Activated CD4-positive, alpha-beta memory T cell treated with anti-CD3 and anti-CD28 coated beads for 36 hours (primary cell): ENCODE measurements at places on chromosomes 11 and 22. TPM values are rescaled to one million over a fixed set of nuclear protein-coding genes. Genes with fewer than 3 reads are reported as not detected.

MAPK8IP2 gene
- total RNA-seq: 0.10 TPM

DNA sequence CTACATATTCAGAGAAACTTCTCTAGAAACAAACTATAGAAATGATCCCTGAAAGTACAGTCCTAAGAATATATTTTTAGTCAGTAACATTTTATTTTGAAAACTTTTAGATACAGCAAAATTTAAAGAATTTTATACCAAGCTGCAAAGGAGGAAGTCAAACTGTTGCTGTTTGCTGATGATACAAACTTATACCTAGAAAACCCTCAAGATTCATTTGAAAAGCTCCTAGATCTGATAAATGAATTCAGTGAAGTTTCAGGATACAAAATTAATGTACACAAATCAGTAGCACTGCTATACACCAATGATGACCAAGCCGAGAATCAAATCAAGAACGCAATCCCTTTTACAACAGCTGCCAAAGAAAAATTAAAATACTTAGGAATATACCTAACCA, 10.1 kb downstream of the ZBTB44 start:
- no peak overlapping the region for H3K27ac ChIP-seq
- H3K27me3 ChIP-seq: no peaks in the 10 kb centered on the region
- DNase-seq: no peak
- H3K36me3 ChIP-seq: peaks cover 31% of the 10 kb centered on the region
- H3K4me1 ChIP-seq: peaks cover 49% of the 10 kb centered on the region

DNA sequence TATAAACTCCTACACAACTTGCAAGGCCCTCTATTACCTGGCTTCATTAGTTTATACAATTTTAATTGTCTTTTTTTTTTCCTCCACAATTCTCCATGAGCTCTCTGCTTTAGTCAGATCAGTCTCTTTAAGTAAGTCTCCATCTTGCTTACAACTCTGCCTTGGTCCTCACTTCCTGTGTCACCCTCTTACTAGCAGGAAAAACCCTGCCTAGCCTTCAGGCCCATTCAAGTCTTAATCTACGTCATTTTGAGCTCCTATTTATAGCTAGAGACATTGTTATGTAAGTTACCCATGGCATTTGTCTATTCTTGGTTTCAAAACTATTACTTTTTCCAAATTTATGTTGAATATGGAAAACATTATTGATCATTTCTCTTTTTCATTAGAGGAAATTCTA, 177.4 kb downstream of the SBF2 start:
- peaks cover 3% of the 10 kb centered on the region for H3K36me3 ChIP-seq
- no peak overlapping the region for H3K27ac ChIP-seq
- DNase-seq: no peak
- no peaks in the 10 kb centered on the region for H3K27me3 ChIP-seq

GRCh38 chr11:122155765-122156527, 39.9 kb upstream of the BLID start:
- H3K27me3 ChIP-seq: peaks cover 4% of the 10 kb centered on the region
- DNase-seq: no peak
- no peak overlapping the region for H3K4me3 ChIP-seq
- no peak overlapping the region for H3K27ac ChIP-seq
- H3K36me3 ChIP-seq: no peaks in the 10 kb centered on the region

DNA sequence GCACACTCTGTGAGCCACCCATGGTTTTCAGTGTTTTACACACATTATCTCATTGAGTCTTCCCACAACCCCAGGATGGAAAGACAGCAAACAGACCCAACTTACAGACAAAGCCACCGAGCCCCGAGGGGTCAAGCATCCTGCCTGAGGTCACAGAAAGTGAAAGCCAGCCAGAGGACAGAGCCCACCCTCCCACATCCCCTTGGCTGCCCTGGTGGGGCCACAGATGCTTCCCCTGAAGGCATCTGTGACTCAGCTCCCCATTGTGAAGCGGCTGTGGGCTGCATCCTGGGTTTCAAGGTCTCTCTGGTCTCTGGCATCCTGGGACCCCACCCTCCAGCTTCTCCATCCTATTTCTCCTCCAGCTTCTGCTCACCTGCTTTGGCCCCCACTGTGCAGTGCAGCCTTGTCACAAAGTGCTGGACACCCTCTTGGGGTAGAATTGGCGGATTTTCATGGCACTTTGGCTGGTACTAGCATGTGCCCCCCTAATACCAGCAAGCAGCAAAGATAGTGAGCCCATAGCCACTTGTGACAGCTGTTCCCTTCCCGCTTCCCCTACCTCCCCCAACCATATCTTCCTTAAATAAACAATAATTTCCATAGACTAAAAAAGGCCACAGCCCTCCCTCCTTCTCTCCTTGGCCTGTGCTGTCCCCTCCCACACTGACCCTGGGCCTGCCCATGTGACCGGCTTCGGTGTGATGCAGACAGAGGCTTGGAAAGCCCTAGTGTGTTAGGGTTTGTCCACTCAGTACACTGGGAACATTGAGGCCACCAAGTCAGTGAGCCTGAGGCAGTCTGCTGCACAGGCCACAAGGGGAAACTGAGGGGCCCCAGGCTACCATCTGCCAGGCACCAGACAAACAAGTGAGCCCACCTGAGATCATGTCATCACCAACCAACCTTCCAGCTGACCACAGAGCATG, 53.9 kb upstream of the SHISAL1 start:
- H3K4me1 ChIP-seq: no peaks in the 10 kb centered on the region
- no peak overlapping the region for H3K4me3 ChIP-seq
- H3K27ac ChIP-seq: no peak overlapping the region
- DNase-seq: no peak
- H3K36me3 ChIP-seq: no peaks in the 10 kb centered on the region

DNA sequence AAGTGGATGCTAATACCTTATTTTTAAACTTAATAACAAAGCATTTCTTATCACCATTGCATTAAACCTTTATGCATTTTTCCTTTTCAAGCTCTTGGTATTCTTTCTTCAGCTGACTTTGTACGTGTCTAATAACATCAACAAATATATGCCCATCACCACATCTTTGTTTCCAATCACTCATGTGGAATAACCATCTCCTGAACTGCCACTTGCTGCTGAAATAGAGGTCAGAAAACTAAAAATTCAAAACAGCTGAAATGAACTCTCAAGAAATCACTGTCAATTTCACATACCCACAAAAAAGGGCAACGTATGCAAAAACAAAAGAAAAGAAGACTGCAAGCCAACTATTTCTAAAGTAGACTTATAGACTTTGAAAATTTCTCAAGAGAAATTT, 7.4 kb downstream of the MSANTD4 start:
- peaks cover 33% of the 10 kb centered on the region for H3K36me3 ChIP-seq
- no peak for DNase-seq
- H3K27ac ChIP-seq: no peak overlapping the region
- no peak overlapping the region for H3K4me3 ChIP-seq
- no peaks in the 10 kb centered on the region for H3K27me3 ChIP-seq

- no peak overlapping the region for H3K27ac ChIP-seq
- H3K27me3 ChIP-seq: peaks cover 4% of the 10 kb centered on the region
- no peak for DNase-seq
- H3K4me1 ChIP-seq: peaks cover 2% of the 10 kb centered on the region
- no peak overlapping the region for H3K4me3 ChIP-seq
Observed at GRCh38 chr22:19632668-19633148, 81.6 kb upstream of the SEPTIN5 start.

CXCR5 gene
- total RNA-seq: 28.0 TPM

OR51L1 gene
- not detected for total RNA-seq

GRCh38 chr22:31962387-31963125, 18.2 kb downstream of the YWHAH start:
- peaks cover 2% of the 10 kb centered on the region for H3K36me3 ChIP-seq
- peaks cover 17% of the 10 kb centered on the region for H3K4me1 ChIP-seq
- H3K4me3 ChIP-seq: no peak overlapping the region
- no peaks in the 10 kb centered on the region for H3K27me3 ChIP-seq
- DNase-seq: no peak

GRCh38 chr11:120744016-120744994, 232.8 kb downstream of the GRIK4 start:
- no peaks in the 10 kb centered on the region for H3K36me3 ChIP-seq
- no peak overlapping the region for H3K4me3 ChIP-seq
- no peak overlapping the region for H3K27ac ChIP-seq
- no peaks in the 10 kb centered on the region for H3K4me1 ChIP-seq
- no peak for DNase-seq

DNA sequence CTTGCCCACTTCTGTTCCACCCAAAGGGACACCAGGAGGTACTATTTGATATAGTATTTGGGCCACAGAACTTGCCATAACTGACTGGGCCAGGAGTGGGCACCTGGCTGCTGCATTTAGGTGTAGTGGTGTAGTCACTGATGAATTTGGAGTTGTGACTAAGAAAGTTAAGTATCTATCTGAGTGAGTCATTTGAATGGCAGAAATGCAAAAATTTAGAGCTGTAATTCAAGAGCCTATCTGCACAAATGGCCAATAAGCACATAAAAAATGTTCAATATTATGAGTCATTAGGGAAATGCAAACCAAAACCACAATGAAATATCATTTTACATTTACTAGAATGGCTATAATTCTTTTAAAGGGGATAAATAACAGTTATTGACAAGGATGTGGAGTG, 14.7 kb downstream of the GLYATL2 start:
- no peaks in the 10 kb centered on the region for H3K36me3 ChIP-seq
- H3K27me3 ChIP-seq: peaks cover 9% of the 10 kb centered on the region
- DNase-seq: no peak
- no peak overlapping the region for H3K27ac ChIP-seq
- no peaks in the 10 kb centered on the region for H3K4me1 ChIP-seq

GRCh38 chr11:75802913-75803820, 11.8 kb upstream of the UVRAG start:
- H3K27ac ChIP-seq: no peak overlapping the region
- peaks cover 15% of the 10 kb centered on the region for H3K4me1 ChIP-seq
- no peaks in the 10 kb centered on the region for H3K36me3 ChIP-seq
- H3K4me3 ChIP-seq: no peak overlapping the region

DNA sequence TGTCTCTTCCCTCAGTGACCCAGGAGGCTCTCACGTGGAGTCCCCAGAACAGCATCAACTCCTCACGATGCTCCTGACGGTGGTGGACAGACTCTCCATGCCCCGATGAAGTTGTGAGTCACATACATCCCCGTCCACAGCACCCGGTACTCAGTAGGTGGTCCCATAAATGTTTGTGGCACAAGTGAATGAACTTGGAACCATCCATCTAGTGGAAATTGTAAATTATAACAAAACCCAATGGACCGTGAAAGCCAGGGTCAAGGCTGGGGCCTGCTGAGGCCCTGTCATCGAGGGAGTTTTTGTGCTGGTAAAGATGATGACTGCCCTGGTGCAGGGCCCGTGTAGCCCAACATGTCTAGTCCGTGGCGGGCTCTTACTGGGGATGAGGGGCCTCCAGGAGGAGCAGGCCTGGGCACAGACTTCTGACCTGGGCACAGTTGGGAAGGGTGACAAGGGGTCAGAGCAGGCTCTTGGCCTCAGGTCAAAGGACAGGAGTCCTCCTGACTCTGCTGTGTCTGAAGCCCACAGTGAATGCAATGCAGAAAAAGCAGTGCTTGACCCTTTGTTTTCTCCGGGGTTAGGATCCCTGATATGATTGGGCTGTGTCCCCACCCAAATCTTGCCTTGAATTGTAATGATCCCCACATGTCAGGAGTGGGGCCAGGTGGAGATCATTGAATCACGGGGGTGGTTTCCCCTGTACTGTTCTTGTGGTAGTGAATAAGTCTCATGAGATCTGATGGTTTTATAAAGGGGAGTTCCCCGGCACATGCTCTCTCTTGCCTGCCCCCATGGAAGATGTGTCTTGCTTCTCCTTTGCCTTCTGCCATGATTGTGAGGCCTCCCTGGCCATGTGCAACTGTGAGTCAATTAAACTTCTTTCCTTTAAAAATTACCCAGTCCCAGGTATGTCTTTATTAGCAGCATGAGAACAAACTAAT, 20.0 kb upstream of the SMIM38 start:
- H3K27me3 ChIP-seq: no peaks in the 10 kb centered on the region
- H3K27ac ChIP-seq: no peak overlapping the region
- H3K4me3 ChIP-seq: no peak overlapping the region
- H3K4me1 ChIP-seq: peaks cover 18% of the 10 kb centered on the region
- DNase-seq: no peak
- H3K36me3 ChIP-seq: peaks cover 3% of the 10 kb centered on the region

GRCh38 chr11:134489728-134490127, 77.7 kb upstream of the B3GAT1 start:
- H3K27ac ChIP-seq: no peak overlapping the region
- no peak overlapping the region for H3K4me3 ChIP-seq
- no peak for DNase-seq
- H3K36me3 ChIP-seq: no peaks in the 10 kb centered on the region

- H3K27me3 ChIP-seq: no peaks in the 10 kb centered on the region
- no peak overlapping the region for H3K27ac ChIP-seq
- H3K4me3 ChIP-seq: no peak overlapping the region
- no peak for DNase-seq
- H3K36me3 ChIP-seq: peaks cover 8% of the 10 kb centered on the region
Observed at GRCh38 chr11:16737818-16738192, 642 bp upstream of the C11orf58 start.

DNA sequence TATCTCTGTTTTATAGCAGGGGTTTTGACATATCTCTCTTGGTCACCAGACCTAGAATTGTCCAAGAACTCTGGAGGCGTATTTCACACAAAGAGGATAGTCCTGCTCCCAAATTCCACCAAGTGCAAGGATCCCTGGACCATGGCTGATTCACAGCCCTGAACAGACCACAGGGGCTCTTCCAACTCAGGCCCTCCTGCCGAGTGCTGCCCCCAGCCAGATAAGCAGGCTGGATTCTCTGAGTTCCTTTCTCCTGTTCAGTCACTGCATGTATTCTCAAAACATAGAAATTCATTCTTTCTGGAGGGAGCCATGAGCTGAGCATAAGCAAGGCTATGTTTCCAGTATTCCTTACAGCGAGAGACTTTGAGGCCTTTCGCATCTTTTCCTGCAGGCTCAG, 13.4 kb upstream of the PLEKHB1 start:
- H3K27me3 ChIP-seq: no peaks in the 10 kb centered on the region
- H3K36me3 ChIP-seq: no peaks in the 10 kb centered on the region
- peaks cover 6% of the 10 kb centered on the region for H3K4me1 ChIP-seq
- H3K27ac ChIP-seq: no peak overlapping the region

SLC17A6 gene
- total RNA-seq: not detected

GRCh38 chr11:19430754-19431398, 190.1 kb upstream of the E2F8 start:
- no peaks in the 10 kb centered on the region for H3K36me3 ChIP-seq
- H3K4me1 ChIP-seq: no peaks in the 10 kb centered on the region
- H3K27me3 ChIP-seq: peaks cover 40% of the 10 kb centered on the region
- no peak overlapping the region for H3K27ac ChIP-seq
- H3K4me3 ChIP-seq: no peak overlapping the region

GRCh38 chr11:93842461-93842860, 8.0 kb downstream of the VSTM5 start:
- H3K27me3 ChIP-seq: no peaks in the 10 kb centered on the region
- no peak overlapping the region for H3K4me3 ChIP-seq
- H3K4me1 ChIP-seq: no peaks in the 10 kb centered on the region
- DNase-seq: no peak
- no peaks in the 10 kb centered on the region for H3K36me3 ChIP-seq
